ENCODE measurements at places on chromosomes 6 and 20.
A peak's percentile ranks its signal among the peaks of the same experiment; 100 is the strongest.

- no peak for DNase-seq
Measured at GRCh38 chr20:53748821-53749421, 155.3 kb upstream of the ZNF217 start.

DNA sequence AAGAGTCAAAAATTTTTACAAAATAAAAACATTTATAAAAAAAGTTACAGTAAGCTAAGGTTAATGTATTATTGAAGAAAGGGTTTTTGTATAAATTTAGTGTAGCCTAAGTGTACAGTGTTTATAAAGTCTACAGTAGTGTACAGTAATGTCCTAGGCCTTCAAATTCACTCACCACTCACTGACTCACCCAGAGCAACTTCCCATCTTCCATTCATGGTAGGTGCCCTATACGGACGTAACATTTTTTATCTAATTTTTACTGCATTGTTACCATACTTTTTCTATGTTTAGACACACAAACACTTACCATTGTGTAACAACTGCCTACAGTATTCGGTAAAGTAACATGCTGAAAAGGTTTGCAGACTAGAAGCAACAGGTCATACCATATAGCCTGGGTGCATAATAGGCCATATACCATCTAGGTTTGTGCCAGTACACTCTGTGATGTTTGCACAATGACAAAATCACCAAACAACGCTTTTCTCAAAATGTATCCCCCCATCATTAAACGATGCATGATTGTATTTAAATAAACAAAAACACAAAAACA lies 6.0 kb downstream of the MTFR2 start:
- DNase-seq = peak; percentile 9

DNA sequence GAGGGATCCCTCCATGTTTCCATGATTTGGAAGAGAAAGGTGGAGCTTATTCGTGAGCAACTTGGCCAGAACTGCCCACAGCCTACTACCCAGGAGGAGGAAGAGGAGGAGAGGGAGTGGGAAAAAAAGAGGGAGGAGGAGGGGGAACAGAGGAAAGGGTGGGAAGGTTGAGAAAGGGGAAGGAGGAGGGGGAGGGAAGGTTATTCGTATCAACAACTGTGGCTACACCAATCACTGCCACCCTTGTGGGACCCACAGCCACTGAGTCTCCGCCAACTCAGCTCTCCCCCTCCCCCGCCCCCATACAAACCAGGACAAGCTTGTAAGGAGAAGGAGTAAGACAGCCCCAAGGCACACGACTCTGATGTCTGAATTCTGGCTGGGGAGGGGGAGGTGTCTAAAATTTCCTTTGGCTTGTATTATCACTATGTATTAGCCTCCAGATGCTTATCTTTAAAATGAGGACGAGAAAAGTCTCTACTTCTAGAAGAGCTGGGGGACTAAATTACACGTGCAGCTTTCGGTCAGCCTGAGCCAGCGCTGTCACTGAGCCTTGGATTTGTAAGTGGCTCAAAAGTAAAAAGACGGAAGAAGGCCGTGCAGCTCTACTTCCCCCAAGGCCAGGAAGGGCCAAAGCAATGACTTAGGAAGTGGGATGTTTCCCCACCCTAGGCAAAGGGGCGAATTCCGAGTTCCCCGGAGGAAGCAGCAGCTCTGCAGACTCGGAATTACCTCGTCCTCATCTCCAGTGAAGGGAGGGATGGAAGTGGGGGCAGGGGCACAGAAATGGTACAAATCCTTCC lies 1.0 kb downstream of the FKBP1A start:
- no peak for DNase-seq

GRCh38 chr6:26158076-26158580 lies 70.9 kb downstream of the HFE start:
- no peak for DNase-seq

- no peak for DNase-seq
Measured at GRCh38 chr6:46370622-46371021, 120.6 kb downstream of the RCAN2 start.

DNA sequence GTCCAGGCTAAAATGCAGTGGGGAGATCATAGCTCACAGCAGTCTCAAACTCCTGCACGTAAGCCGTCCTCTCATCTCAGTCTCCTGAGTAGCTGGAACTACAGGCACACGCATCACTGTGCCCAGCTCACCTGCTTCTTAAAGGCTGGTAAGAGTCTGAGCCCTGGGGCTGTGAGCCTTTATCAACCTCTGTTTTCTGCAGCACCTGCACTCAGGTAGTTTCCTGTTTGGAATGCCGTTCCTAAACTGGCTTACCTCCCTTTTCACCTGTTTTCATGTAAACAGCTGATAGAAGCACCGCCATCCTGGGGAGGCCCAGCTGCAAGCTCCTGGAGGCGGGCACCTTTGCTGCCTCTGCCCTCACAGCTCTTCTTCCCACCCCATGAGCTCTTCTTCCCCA lies 45.4 kb downstream of the SLC24A3 start:
- DNase-seq = no peak

DNA sequence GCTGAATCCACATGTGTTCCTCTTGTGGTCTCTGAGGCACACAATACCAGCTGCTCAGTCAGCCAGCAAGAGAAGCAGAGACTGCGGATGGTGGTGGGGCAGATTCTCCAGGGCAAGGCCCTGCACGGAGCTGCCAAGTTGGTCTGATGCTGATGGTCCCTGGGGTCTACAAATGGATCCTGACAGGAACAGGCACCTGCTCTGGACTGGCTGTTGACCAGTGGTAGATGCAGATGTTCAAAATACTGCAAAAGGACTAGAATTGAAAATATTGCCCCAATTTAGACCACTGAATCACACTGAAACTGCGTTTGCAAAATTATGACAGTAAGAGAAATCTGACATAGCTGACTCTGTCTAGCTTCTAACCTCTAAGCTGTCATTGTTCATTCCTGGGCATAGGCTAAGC lies 29.6 kb upstream of the TUBB2A start:
- no peak for DNase-seq

GRCh38 chr6:132865364-132865763 lies 51.0 kb downstream of the RPS12 start:
- no peak for DNase-seq

GRCh38 chr6:42255050-42255449 lies 37.4 kb upstream of the MRPS10 start:
- DNase-seq = peak; percentile 57

DNA sequence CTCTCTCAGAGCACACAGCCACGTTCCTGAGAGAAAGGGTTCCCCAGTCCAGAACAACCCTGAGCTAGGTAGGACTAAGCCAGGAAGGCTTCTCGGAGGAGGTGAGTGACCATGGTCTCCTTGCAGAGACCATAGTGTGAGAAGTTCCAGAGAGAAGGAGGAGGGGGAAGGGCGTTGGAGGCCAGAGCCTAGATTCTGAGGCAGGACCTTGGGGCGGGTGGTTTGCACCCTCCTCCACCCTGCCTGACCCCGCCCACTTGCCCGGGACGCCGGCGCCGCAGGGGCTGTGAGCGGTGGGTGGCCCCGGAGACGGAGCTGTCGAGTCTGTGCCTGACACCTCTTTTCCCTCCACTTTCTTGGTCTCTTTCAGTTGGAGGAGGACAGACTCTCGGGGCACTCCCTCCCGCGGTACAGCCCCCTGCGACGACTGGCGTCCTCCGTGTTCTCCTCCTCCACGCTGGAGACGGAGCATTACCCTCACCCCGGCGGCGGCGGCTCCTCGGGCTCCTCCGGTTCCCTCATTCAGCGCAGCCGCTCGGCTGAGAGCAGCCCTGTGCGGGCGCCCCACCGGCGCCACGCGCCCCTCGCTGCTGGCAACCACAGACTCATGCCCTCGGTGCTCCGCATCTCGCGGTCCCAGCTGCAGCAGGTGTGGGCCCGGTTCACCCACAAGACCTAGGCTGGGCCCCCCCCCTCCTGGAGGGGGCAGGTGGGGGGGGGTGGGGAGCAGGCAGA lies 26.2 kb downstream of the TTBK1 start:
- no peak for DNase-seq

GRCh38 chr20:63064310-63064709 lies 57.5 kb upstream of the BHLHE23 start:
- no peak for DNase-seq

DNA sequence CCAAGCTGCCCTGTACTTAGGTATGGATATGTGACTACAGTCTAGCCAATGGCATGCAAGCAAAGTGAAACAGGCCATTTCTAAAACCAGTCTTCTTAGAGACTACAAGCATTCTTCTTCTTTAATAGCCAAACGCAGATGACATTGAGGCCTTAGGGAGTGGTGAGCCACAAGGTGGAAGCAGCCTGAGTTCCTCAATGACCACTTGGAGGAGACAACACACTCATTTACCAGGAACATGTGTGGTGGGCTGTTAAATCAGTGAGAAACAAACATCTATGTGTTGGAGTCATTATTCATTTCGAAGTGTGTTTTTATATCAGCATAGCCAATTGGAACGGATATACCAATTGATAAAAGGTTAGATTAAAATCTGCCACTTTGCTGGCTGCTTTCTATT lies 122.0 kb downstream of the GFRAL start:
- no peak for DNase-seq

- no peak for DNase-seq
Measured at GRCh38 chr6:20229881-20230280, 17.6 kb upstream of the MBOAT1 start.

- DNase-seq = no peak
Measured at GRCh38 chr6:4021854-4022695, 56.9 kb downstream of the FAM217A start.

- no peak for DNase-seq
Measured at GRCh38 chr6:37717836-37718251, 20.2 kb upstream of the MDGA1 start.

DNA sequence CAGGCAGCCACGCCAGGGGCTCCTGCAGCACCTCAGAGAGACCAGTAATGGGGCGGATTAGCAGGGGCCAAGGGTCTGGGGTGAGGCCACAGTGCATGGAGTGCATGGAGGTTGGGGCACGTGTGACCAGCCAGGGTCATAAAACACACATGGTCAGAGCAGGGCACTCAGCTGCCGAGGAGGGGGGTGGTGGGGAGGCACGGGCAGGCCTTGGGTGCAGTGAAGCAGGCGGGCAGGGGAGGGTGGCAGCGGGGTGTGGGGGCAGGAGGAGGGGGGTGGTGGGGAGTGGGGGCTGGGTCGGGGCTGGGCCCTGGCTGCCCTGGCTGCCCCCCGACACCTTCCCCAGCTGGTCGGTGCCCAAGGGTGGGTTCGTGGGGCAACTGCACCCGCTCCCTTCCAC lies 23.7 kb upstream of the NTSR1 start:
- no peak for DNase-seq

- no peak for DNase-seq
Measured at GRCh38 chr6:55131616-55132015, 42.7 kb upstream of the HCRTR2 start.

DNA sequence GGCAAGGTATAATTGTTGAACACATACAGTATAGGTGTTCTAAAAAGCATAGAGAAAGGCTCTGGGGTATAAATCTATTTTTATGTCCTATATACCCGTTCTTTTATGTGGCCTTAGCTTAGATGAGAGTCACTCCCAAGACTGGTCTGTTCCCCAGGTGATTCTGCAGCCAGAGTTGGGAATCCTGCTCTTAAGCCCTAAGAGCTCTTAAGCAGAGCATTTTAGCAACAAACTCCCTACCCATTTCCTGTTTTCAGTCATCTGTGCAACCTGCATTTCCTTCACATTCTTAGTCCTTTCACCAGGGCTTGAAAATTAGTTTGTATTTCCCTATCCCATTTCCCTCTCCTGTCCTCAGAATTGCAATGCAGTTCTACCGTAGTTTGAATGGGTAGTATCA lies 166.1 kb downstream of the HS3ST5 start:
- DNase-seq = no peak

GRCh38 chr20:49278036-49278817 lies at the start of gene ZNFX1:
ZNFX1 (minus strand) TSS chr20:49278057; CDS start chr20:49275839, 2,218 bp downstream.
- DNase-seq = peak; percentile 82

GRCh38 chr20:33433465-33434234 lies 9.9 kb downstream of the SNTA1 start:
- no peak for DNase-seq

DNA sequence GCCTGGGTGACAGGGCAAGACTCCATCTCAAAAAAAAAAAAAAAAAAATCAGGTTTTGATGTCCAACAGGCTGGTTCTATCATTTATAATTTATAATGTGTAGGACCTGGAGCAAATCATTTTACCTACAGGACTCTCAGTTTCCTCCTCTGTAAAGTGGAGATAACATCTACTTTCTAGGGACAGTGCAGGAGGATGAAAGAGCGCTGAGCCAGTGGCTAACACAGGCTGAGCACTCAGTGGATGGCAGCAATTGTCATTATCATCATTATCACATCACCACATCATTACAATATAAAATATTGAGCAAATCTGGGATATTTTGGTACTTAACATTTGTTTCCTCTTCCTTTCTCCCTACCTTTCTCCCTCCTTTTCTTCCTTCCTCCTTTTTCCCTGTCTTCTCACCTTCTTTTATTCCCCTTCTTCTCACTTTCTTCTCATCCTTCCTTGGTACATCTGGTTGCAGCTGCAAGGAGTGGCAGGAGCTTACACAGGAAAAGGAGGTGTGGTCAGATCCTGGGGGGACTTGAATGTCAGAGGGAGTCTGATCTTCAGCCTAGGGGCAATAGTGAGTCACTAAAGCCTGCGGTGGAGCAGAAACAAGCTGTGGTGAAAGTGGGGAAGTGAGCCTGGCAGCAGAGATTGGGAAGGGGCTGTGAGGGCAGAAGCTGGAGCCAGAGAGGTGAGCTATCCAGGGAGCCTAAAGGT lies 24.6 kb upstream of the CTNNBL1 start:
- DNase-seq = no peak

- no peak for DNase-seq
Measured at GRCh38 chr6:166540631-166541331, 45.7 kb downstream of the RAMACL start.

GRCh38 chr6:136468711-136469110 lies 81.5 kb downstream of the MAP7 start:
- DNase-seq = no peak

DNA sequence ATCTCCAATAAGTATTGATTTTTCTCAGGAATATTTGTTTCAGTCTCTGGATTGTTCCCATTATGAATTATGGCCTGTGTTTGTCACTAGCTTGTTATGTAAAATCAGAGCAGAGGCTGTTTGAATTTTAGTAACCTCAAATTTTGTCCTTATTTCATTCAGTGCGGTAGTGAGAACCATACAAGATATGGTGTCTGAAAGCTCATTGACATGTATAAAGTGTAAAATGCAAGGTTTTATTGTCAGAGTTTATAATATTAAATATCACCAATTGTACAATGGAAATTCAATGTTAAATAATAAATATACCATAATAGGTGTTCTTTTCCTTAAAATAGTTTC lies 353.3 kb upstream of the SYNCRIP start:
- DNase-seq = no peak

GRCh38 chr20:51368461-51369211 lies 173.9 kb downstream of the NFATC2 start:
- no peak for DNase-seq

DNA sequence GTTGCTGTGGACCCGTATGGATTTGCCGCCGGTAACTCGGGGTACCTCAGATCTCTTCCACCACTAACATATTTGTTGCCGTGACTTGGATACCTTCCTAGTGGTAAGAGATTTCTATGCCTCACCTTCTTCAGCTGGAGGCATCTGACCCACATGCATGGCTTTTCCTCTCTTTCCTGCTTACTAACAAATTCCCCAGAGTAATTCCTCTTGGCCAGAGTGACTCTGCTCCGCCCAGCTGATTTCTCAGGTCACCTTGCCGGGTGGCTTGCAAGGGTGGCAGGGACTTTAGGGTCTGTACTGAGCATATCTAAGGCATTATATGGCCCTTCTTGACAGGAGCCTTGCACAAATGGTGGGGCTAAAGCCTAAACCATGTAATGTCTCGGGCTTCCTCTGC lies 38.2 kb downstream of the FAM184A start:
- DNase-seq = no peak

Data from BJ (cell line).